ENCODE measurements at places on chromosomes 16 and 17.

DNA sequence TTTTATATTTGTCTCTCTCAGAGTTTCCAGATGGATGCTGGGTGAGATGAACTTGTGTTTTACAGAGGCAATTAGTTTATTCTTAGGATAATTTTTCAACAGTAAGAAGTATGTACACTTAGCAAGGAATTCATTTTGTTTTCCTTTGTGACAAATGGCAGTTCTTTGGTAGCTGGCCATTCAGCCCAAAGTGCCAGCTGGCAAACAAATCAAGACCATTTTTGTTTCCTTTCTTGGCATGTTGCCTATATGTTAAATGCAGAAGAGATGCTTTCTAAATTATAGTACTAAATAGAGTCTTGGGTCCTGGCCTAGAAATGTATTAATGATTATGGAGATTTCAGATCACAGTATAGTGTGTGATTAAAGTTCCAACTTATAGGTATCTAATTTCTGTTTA lies 337.1 kb downstream of the CNTNAP4 start:
- DNase-seq = no peak

- no peak for DNase-seq
Measured at GRCh38 chr17:49209061-49209571, 1.3 kb downstream of the GNGT2 start.

- DNase-seq = no peak
Measured at GRCh38 chr17:79953335-79953734, 82.3 kb downstream of the TBC1D16 start.

DNA sequence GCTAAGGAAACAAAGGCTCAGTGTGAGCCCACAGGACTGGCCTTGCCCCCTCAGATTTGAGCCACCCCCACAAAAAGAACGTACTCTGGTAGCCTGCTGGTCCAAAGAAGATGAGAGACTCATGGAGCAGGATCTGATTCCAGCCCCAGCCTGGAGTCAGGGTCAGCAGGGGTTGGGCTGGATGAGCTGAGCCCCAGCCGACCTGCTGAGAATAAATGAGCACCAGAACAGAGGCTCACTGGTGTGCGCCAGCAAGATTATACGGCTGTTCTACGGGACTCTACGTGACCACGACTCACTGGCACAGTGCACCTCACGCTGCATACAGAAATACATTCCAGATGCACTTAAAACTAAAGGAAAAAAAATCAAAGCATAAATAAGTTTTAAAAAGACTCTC lies 186.0 kb upstream of the RPL38 start:
- DNase-seq = no peak

GRCh38 chr16:8678068-8678927 lies 3.9 kb downstream of the ABAT start:
- DNase-seq = no peak

DNA sequence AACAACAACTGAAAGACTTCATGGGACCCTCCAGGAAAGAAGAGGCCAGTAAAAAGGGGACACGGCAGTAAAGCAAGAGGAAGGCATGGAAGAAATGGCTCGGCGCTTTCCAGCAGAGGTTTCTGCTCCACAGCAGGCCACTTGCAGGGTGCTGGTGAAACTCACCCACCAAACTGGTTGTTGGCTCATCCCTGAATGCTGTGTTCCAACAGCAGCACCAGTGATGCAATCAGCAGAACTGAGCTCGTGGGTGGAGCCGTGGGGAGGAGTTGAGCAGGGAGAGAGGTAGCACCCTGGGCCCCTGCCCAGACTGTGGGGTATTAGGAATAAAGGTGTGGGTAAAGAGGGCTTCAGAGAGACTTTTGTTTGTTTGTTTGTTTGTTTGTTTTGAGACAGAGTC lies 62.8 kb upstream of the ADCY9 start:
- peak; percentile 87 for DNase-seq

- no peak for DNase-seq
Measured at GRCh38 chr16:19548144-19548543, 7.4 kb upstream of the VPS35L start.

GRCh38 chr17:48530887-48531272 lies at the start of gene HOXB1:
Gene HOXB1 (minus strand): TSS chr17:48531011. CDS start chr17:48530904, 107 bp downstream.
- DNase-seq = no peak

- DNase-seq = no peak
Measured at GRCh38 chr17:27520491-27521185, 64.4 kb downstream of the KSR1 start.

- no peak for DNase-seq
Measured at GRCh38 chr16:76970087-76970744, 220.8 kb upstream of the MON1B start.

- DNase-seq = no peak
Measured at GRCh38 chr16:74466872-74467271, 45.6 kb upstream of the CLEC18B start.

GRCh38 chr17:13457783-13458182 lies 143.9 kb downstream of the HS3ST3A1 start:
- no peak for DNase-seq

DNA sequence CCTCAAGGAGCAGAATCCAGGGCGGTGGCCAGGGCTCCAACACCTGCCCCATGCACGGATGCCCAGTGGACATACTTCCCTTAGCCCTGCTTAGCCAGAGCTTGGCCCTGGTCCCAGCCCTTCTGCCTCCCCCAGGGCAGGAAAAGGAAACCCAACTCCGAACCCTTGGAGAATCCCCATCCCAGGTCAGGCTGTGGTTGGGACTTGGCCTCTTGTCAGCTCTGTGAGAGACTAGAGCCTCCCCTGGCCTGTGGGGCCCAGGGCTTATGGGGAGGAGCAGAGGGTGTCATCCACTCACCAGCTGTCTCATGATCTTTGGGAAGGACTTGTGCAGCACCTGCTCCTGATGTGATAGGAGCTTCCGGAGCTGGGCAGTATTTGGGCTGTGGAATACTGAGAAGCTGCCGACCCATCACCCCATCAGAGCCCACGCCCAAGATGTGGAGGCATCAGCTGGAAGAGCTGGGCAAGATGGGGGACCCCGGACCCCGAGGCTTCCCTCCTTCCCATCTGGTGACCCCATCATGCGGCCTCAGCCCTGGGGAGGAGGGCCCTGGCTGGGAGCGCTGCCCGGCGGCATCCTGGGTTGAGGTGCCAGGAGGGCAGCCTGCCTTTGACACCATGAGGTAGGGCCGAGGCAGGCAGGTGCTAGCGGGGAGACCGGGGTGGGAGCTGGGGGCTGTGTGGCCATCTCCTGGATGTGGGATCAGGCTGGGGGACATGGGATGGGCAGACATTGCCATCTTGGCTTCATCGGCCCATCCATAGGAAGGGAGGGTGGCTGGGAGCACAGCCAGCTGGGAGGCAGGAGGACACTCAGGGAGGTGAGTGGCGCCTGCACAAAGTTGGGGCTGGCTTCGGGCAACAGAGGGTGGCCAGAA lies 45.1 kb downstream of the TNFRSF13B start:
- DNase-seq = no peak

DNA sequence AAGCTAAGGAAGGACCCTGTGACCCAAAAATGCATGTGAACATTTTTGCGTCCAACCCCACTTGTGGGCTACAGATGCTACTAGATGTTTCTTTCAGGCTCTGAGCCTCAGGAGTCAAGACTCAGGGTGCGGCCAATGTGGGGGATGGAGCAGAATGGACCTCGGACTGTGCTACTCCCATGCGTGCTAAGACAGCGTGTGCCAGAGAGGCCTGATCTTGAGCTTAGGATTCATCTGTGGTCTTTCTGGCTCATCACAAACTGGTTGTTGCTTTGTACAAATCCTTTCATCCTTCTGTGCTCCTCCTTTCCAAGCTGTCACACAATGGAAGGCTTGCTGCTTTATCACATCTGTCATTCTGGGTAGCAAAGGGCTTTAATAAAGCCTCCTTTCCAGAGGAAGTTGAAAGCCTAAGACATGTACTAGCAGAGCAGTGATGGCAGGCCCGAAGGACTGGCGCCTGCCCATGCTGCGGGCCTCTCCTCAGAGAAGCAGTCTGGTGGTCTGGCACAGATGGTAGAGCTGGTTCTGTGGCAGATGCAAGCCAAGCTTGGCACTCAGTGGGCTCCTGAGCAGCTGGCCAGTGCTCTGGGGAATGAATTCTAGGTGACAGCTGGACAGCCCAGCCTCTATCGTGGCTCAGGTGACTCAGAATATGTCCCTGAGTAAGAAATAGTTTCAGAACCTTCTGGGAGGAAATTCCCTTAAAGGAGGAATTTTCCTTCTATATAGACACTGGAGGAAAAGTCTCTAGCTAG lies 27.8 kb downstream of the COG4 start:
- no peak for DNase-seq

DNA sequence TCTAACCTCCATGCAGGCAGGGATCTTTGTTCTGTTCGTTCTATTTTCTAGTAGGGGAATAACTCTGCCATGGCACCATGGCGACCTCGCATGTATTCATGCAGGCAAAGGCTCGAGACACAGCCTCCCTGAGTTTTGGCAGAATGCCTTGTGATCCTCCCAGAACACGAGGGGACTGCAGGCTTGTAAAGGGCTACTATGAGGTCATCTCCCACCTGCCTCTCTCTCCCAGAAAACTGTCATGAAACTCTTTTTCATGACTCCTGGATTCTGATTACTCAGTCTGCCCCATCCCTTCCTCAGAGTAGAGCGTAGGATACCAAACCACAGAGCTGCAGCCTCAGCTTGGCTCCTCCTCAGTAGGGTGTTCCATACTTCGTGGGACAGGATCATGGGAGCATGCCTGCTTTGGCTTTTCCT lies 64.3 kb downstream of the IGF2BP1 start:
- no peak for DNase-seq

- DNase-seq = no peak
Measured at GRCh38 chr16:9151597-9151996, 60.2 kb downstream of the HAPSTR1 start.

- peak; percentile 62 for DNase-seq
Measured at GRCh38 chr16:74738113-74738541, 36.5 kb downstream of the FA2H start.

DNA sequence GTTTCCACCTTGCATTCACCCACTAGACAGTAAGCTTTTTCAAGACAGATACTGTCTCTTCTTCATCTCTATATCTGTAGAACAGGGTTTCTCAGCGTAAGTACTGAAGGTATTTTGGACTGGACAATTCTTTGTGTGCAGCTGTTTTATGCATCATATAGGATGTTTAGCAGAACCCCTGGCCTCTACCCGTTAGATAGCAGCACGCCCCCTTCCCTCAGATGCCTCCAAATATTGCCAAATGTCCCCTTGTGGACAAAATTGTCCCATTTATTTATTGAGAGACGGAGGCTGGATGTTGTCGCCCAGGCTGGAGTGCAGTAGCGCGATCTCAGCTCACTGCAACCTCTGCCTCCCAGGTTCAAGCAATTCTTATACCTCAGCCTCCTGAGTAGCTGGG lies 263.3 kb upstream of the TBX2 start:
- DNase-seq = no peak

GRCh38 chr16:56910654-56911539 lies 21.0 kb upstream of the HERPUD1 start:
- peak; percentile 93 for DNase-seq

DNA sequence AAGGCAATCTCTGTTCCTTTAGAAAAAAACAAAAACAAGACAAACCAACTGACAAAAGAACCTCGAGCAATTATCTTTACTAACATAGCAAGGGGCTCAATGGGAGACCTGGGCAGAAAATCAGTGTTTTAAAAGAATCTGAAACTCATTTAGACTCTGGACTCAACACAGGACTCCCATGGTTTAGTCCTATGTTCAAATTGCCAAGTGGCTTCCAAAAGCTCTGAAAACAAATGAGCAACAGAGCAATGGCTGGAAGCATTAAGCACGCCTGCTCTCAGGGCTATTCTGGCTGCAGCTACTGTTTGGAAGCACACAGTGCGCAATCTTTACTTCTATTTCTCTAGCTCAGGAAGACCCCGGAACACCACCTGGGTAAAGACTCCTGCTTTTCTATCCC lies 162.0 kb downstream of the AATF start:
- DNase-seq = no peak

DNA sequence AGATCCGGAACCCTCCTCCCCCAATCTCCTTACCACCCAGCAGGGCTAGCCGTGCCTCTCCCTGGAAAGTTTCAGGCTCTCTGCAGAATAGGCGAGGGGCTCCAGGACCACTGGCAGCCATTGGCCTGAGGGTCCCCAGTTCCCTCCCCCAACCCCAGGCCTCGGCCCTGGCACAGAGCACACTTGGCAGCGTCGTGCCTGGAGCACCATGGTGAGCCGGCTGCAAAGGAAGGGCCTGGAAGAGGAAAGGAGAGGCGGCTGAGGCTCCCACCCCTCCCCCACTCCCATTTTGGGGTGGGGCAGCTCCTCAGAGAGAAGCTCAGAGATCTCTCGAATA lies 369 bp upstream of the BTBD17 start:
- no peak for DNase-seq

DNA sequence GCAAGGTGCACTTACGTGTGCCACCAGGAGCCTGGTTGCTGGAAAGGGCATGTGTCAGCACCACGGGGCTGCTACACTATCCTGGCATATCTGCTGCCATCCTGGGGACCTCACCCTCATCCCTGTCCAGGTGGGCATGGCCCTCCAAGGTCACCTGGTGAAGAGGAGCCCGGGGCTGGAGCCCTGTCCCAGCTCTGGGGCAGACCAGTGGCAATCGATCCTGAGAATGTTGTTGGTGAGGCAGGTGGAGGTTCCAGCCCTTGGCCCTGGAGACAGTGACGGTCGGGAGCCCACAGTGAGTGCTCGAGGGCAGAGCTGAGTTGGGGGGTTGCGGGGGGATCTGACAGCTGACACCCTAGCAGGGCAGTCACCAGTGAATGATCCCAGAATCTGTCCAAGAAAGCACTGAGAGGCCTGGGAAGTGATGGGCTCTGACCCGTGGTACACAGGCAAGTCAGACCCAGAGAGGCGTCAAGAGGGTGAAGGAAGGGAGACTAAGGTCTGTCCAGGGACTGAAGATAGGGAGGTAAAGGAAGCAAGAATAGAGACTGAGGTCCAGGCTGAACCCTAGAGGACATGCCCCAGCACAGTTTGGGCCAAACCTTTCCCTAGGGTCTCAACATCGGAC lies 17.6 kb downstream of the POLR3K start:
- DNase-seq = no peak

GRCh38 chr16:71327720-71328119 lies 30.8 kb upstream of the CALB2 start:
- DNase-seq = no peak

GRCh38 chr16:65201511-65201910 lies 79.6 kb upstream of the CDH11 start:
- no peak for DNase-seq

DNA sequence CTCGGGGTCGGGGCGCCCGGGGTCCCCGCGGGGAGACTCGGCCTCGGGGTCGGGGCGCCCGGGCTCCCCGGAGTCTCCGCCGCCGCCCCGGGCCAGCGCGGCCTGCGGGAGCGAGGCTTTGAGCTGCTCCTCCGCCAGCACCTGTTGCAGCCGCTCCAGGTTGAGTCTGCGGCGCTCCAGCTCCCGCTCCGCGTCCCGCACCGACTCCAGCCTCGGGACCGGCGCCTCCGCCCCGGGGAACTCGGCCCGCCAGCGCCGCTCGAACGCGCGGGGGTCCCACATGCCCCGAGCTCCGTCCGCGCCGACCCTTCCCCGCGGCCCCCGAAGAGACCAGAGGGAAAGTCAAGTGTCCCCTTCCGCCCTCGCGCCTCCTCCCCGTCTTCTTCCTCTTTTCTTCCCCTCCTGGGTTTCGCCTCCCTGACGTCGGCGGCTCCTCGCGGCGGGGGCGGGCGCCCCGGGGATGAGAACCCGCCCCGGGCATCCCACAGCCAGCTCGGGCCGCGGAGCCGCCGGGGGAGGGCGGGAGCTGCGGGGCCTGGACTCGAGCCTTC lies 40.8 kb upstream of the BHLHA9 start:
- peak; percentile 89 for DNase-seq

- no peak for DNase-seq
Measured at GRCh38 chr17:82149401-82150099, 51.5 kb upstream of the FASN start.

All from NB4 (cell line).